Naive thymus-derived CD4-positive, alpha-beta T cell (primary cell): ENCODE measurements at places on chromosomes 1 and 21.

- DNase-seq = no peak
These were observed 20.8 kb upstream of the EPB41 start for GRCh38 chr1:28893403-28894102.

DNA sequence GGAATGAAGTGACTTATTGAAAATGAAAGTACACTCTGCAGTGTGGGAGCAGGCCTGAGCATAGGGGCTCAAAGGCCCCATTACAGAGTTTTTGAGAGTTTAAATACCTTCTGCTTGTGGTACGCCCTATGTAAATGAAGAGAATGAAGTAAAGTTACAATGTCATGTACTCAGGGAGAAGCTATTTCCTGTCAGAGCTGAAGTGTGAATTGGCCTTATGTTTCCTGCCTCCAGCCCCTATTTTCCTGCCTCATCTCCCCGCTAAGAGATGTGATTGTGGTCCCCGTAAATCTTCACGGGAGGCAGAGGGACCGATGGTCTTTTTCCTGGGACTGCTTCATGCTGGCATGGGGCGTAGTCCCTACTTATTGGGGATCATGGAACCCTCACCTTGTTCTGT is 2.5 kb upstream of the ZNF683 start:
- no peak for DNase-seq

GRCh38 chr1:234458352-234459017 is 20.5 kb downstream of the TARBP1 start:
- no peak for DNase-seq

- DNase-seq = no peak
These were observed 11.5 kb downstream of the TIAM1 start for GRCh38 chr21:31332525-31332924.

DNA sequence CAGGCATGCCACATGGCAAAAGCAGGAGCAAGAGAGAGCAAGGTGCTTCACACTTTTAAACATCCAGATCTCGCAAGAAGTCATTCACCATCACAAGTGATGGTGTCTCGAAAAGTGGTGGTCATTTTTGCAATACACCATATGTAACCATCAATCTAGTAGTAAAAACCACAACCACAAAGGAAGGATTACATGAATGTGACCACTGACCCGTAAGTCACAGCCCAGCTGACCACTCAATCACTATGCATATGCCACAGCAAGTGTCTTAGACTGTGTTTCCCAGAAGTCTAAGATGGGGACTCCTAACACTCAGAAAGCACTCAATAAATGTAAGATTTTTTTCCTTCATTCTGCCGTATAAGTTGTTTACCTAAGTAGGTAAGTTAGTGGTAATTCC is 76.9 kb downstream of the FH start:
- no peak for DNase-seq

DNA sequence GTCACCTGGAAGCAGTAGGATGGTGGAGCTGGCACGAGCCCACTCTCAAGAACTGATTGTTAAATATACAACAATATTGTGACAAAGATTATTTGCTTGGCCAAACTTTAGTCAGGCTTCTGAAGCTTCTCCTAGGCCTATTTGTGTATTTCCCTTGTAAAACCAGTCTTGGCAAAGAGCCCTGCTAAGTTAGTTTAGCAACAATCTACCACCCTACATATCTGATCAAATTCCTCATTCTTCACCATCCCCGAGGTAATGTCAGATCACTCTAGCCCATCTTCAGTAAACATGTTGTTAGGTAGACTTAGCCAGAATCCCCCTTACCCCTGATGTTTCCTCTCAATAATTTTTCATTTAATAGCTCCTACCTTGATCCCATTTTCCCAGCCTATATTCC is 39.6 kb downstream of the XCL1 start:
- DNase-seq = no peak

DNA sequence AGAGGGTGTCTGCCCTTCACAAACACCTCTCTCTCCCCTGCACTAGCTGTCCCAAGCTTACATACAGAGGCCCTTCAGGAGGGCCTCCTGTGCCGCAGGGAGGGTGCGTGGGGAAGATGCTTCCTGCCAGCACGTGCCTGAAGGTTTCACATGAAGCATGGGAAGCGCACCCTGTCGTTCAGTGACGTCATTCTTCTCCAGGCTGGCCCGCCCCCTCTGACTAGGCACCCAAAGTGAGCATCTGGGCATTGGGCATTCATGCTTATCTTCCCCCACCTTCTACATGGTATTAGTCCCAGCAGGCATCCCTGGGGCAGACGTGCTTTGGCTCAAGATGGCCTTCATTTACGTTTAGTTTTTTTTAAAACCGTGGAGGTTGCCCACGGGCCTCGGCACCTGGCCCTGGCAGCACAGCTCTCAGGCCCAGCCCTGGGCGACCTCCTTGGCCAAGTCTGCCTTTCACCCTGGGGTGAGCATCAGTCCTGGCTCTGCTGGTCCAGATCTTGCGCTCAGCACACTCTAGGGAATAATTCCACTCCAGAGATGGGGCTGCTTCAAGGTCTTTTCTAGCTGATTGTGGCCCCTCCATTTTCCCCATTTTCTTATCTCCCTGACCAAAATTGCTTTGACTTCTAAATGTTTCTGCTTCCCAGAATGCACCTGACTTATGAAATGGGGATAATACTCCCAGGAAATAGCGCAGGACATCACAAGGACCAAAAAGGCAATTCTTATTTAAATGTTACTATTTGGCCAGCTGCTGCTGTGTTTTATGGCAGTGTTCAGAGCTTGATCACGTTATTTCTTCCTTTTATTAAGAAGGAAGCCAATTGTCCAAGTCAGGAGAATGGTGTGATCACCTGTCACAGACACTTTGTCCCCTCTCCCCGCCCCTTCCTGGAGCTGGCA is 6.1 kb downstream of the NPPA start:
- no peak for DNase-seq
